ENCODE measurements at places on chromosomes 12 and 14.

DNA sequence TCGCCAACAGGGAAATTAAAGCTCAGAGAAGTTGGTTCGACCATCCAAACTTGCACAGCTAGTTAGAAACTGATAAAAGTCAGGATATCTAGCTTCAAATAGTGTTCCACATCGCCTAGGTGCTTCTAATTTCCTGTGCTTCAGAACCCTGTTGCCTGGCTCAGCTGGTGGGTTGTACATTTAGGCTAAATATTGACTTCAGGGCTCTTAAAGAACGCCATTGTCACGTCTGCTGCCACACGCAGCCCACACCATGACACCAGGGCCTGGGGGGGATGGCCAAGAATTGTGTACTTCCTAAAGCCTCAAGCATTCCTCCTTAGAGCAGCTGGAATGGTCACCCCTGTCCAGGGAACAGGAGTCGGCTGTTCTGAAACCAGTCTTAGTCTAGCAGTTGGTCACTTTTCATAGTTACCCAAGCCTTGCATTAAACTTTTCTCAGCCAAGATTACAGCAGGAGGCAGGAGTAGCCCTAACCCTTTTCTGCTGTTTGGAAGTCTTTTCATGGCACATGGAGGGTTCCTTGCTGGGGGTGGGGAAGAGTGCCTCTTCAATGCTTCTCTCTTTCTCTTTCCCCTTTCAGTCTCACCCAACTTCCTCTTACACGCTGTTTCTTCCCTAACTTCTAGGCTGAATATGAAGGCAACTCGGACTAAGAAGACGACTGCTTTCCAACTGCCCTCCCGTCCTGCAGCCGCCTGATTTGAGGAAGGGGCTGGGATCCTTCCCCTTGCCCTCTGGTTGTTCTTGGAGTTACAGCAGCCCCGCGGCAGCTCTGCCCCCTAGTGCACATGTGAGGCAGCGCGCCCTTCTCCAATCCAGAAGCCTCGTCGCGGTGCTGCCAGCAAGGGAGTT lies 17.1 kb downstream of the FOS start:
- DNase-seq, result peak; percentile 59

- DNase-seq, result no peak
Observed at GRCh38 chr12:16150276-16150675, 127.2 kb downstream of the SLC15A5 start.

DNA sequence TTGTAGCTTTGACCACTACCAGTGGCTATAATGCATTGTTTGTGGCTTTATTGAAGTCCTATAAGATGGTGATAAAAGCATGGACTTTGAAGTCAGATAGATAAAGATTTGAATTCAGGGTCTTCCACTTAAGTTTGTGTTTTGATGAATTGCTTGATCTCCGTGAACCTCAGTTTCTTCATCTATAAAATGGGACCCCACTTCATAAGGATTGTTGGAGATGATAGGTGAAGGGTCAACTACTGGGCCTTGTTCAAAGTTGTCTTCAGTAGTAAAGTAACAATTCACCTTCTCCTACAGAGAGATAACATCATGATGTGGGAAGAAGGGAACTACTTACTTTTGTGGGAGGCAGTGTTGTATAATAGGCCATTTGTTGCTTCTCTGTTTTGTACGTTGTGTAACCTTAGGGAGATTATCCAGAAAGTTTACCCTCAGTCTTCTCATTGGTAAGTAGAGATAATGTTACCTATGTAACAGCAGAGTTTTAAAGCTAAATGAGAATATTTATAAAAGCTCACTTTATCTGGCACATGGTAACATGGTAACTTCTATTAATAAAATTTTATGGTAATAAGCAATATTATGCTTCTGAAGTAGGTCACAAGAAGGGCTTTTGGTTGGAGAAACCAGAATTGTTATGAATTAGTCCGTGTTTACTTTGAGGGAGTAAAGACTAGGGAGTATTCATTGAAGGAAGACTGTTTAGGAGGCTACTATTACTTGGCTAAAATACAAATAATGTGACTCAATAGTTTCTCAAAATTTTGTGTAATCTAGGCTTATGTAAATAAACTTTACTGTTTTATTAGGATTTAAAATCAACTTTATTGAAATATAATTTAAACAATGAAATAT lies 15.1 kb downstream of the ADIPOR2 start:
- no peak for DNase-seq

- DNase-seq, result no peak
Observed at GRCh38 chr14:75294649-75295033, 16.0 kb downstream of the FOS start.

GRCh38 chr14:105887692-105888091 lies 361.3 kb downstream of the TMEM121 start:
- no peak for DNase-seq

- no peak for DNase-seq
Observed at GRCh38 chr14:77045238-77046162, 17.0 kb upstream of the IRF2BPL start.

DNA sequence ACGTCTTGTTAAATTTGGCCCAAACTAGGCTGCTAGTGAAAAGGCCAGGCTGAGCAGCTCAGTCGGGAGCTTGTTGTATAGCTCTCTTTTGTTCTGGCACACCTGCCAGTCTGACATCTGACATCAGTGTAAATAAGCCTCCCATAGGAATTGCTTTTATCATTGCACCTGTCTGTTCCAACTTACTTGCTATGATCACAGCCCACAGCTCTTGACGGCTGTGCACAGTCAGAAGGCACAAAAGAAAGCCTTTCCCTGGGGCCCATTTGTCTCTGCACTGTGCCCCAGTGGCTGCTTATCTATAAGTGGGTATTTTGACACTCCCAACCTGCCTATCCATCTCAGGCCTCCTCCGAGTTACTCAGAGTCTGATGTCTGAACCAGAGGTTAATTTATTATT lies 324.5 kb downstream of the NUAK1 start:
- DNase-seq, result peak; percentile 98

DNA sequence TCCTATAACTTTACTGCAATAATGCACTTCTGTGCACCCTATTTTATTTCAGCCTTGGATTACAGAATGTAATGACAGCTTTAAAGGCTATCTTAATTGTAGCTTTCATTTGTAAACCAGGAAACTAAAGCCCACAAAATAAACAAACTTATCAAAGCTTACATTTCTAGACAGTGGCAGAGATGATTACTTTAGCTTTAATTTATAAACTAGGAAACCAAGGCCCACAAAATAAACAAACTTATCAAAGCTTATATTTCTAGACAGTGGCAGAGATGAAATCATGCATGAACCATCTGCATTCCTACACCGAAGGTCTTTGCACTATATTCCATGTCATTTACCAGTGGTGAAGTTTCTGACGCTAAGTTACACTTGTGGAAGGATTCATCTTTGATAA lies 74.4 kb downstream of the PRKD1 start:
- no peak for DNase-seq

- no peak for DNase-seq
Observed at GRCh38 chr12:6538420-6539313, 4.3 kb downstream of the GAPDH start.

DNA sequence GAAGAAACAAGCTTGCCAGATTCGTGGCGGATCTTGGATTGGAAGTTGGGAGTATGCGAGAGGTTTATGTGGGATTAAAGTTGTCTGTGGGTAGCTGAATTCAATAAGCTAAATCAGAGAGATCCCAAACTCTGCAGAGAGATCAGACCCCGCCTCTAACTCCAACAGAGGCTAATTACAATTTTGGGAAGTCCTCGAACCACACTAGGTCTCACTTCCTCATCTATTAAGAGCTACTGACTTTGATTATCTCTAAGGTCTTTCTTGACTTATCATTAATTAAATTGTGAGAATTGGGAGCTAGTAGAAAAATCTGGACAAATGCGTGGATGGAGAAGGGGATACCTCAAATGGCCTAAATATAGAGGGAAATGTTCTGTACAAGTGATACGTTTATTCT lies 9.1 kb downstream of the NTF3 start:
- no peak for DNase-seq

GRCh38 chr14:96400495-96400894 lies 8.6 kb downstream of the AK7 start:
- DNase-seq, result no peak

GRCh38 chr12:87529413-87529812 lies 499.8 kb downstream of the C12orf50 start:
- DNase-seq, result no peak

DNA sequence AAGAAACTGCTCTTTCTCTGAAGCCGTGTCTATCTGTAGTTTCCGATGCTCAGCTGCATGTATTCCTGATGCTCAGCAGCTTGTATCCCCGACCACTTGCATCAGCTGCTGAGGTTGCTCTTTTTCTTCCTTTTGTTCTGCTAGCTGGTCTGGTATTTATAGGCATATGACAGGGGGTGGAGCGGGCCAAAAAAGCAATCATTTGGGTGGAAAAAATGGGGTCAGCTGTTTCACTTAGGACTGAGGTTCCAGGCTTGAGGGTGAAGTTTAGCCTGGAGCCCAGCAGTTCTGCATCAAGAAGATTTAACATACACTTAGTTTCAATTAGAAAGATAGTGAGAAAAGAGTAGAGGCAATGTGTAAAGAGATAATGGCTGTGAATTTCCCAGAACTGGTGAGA lies 23.6 kb upstream of the AMN1 start:
- DNase-seq, result no peak

- DNase-seq, result no peak
Observed at GRCh38 chr12:74490390-74491064, 47.1 kb upstream of the ATXN7L3B start.

DNA sequence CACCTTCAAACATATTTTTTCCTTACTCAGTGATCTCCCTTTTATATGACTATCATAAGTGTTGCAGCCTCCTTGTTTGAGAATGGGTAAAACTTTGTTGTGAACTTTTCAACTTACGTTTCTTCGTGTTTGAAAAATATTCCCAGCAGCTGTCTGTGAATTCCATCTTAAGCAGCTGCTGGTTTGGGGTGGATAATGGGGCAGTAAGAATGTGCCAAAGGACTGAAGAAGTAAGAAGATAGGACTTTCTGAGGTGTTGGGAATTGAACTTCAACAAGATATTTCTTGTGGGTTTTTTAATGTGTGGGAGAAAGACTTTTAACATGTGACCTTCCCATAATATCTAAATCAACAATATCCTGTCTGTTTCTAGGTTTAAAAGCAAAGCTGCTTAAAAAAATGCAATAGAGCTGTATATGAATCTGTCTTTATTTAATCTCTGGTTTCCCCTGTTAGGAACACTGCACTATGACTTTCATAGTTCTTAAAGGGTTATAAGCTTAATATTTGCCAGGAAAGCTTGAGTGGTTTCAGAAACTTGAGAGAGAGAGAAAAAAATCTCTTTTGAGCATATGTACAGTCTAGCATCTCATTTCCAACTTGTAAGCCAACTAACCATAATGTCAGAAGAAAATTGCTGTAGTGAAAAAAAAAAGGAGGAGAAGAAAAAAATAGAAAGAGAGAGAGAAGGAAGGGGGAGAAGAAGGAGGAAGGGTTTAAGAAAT lies 1659.2 kb upstream of the FLRT2 start:
- no peak for DNase-seq

GRCh38 chr12:22677781-22678574 lies 53.0 kb downstream of the ETNK1 start:
- DNase-seq, result no peak

DNA sequence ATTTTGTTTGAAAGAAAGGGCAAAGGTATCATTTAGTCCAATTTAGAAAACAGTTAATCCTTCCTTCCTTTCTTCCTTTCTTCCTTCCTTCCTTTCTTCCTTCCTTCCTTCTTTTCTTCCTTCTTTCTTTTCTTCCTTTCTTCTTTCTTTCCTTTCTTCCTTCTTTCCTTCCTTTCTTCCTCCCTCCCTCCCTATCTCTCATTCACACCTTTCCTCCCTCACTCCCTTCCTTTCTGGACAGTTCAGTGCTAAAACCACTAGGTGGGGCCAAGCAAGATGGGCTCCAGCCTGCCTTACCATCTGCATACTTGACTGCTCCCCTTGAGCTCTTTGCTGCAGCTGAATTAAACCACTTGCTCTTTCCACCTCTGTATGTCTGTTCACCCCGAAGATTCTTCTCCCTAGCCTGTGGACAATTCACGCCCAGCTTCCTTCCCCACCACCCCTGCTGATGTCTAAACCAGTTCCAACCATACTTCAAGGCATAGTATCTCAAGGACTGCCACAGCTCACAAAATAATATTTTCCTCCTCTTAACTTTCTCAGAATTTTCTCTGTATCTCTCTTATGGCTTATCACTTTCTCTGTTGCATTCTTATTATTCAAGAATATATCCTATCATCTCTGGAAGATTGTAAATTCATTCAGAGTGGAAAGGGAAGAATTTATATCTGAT lies 78.0 kb downstream of the DBX2 start:
- DNase-seq, result no peak

DNA sequence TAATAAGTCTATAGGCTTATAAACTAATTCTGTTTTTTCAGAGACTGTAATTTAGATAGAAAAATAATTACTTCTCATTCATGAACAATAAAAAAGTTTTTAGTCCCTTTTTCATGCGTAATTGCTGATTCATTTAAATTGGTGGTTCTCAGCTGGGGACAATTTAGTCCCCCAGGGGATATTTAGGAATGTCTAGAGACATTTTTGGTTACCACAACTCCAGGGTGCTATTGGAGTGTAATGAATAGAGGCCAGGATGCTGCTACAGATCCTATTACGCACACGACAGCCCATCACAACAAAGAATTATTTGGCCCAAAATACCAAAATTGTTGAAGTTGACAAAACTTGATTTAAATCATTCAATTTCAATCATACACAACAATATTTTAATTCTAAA lies 22.8 kb upstream of the VCPKMT start:
- DNase-seq, result no peak

- DNase-seq, result no peak
Observed at GRCh38 chr14:76773188-76773885, 12.1 kb downstream of the VASH1 start.

DNA sequence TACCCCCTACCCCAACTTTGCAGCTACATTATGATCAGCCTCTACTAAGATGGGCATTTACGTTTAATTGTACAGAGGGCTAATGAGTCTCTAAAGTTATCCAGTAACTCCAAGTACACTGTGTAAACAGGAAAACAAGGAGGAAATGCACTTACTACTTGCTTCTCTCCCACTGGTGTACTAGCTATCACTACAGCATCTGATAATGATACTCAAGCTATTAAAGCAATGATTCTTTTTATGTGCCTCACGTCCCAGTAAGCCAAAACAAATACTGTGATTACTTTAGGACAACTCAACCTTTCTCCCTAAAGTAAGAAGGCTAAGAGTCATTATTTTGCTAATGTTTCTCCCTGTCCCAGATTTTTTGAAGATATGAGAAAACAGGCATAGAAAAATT lies 128.6 kb upstream of the CCDC175 start:
- no peak for DNase-seq

- DNase-seq, result no peak
Observed at GRCh38 chr12:4275016-4275869, 1.7 kb downstream of the CCND2 start.

DNA sequence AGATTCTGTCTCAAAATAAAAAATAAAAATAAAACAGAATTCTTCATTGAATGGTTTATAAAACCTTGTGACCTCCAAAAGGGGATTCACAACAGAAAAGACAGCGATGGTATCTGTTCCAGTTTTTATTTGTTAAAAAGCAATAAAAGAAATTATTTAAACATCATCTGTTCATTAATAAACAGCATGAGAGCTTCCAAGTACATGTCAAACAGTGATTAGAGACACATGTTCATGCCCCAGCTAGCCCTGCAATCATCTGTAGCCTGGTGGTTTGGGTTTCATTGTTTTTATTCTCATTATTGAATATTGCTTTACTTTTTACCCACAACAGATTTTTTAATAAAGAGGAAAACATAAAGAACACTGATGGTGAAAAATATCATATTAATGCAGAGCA lies 173.3 kb downstream of the ANO2 start:
- DNase-seq, result no peak

- no peak for DNase-seq
Observed at GRCh38 chr14:105914738-105915385, 388.5 kb downstream of the TMEM121 start.

Measured in NCI-H1105 (cell line).